Nephron progenitor cell (in vitro differentiated cells): ENCODE measurements at places on chromosomes 1 and 21.

GRCh38 chr1:87121711-87122163 is 206.9 kb upstream of the LMO4 start:
- H3K4me1 ChIP-seq, result peaks cover 29% of the 10 kb centered on the region
- DNase-seq, result no peak
- no peaks in the 10 kb centered on the region for H3K36me3 ChIP-seq
- no peak overlapping the region for H3K4me3 ChIP-seq

GRCh38 chr1:209661071-209661470 is 8.8 kb upstream of the LAMB3 start:
- DNase-seq, result no peak
- no peaks in the 10 kb centered on the region for H3K36me3 ChIP-seq
- peaks cover 5% of the 10 kb centered on the region for H3K27me3 ChIP-seq
- H3K27ac ChIP-seq, result peak overlapping the region; percentile 68
- H3K4me3 ChIP-seq, result no peak overlapping the region

GRCh38 chr1:80036690-80037432 is 1030.3 kb upstream of the ADGRL4 start:
- no peaks in the 10 kb centered on the region for H3K36me3 ChIP-seq
- H3K27me3 ChIP-seq, result no peaks in the 10 kb centered on the region
- H3K27ac ChIP-seq, result no peak overlapping the region
- DNase-seq, result no peak

- no peaks in the 10 kb centered on the region for H3K36me3 ChIP-seq
- H3K4me1 ChIP-seq, result peaks cover 64% of the 10 kb centered on the region
- peaks cover 48% of the 10 kb centered on the region for H3K27me3 ChIP-seq
- no peak overlapping the region for H3K27ac ChIP-seq
- no peak overlapping the region for H3K4me3 ChIP-seq
- no peak for DNase-seq
Observed at GRCh38 chr1:3234281-3234680, 165.3 kb downstream of the PRDM16 start.

DNA sequence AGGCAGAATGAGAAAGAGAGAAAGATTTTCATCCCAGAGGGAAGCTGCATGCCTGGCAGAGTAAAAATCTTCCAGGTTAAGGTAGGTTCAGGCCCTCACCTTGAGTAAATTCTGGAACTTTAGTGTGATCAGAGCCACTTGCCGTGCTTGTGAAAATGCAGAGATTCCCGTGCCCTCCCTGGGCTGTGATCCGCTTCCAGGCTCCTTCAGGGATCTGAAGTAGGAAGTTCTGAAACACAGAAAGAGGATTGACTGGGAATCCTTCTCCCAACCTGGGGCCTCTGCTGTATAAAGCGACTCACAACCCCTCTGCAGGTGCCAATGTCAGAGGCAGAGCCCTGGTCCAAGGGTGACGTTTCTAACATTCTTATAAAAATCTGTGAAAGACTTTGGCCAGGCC is 26.6 kb downstream of the NUAK2 start:
- DNase-seq, result no peak
- no peaks in the 10 kb centered on the region for H3K36me3 ChIP-seq
- peak overlapping the region; percentile 66 for H3K4me3 ChIP-seq
- peak overlapping the region; percentile 99 for H3K27ac ChIP-seq
- peaks cover 4% of the 10 kb centered on the region for H3K27me3 ChIP-seq

GRCh38 chr1:246875041-246876026 is 56.4 kb downstream of the AHCTF1 start:
- peaks cover 78% of the 10 kb centered on the region for H3K36me3 ChIP-seq
- H3K4me3 ChIP-seq, result no peak overlapping the region

- H3K4me1 ChIP-seq, result no peaks in the 10 kb centered on the region
- H3K27me3 ChIP-seq, result no peaks in the 10 kb centered on the region
- no peak for DNase-seq
- no peak overlapping the region for H3K4me3 ChIP-seq
- H3K36me3 ChIP-seq, result peaks cover 61% of the 10 kb centered on the region
Observed at GRCh38 chr1:70431317-70431716, 20.2 kb downstream of the CTH start.
